ENCODE measurements at places on chromosomes 5 and 9.

- no peak for DNase-seq
These were observed 447 bp downstream of the CRAT start for GRCh38 chr9:129109952-129110739.

- no peak for DNase-seq
These were observed 232.3 kb upstream of the IRX2 start for GRCh38 chr5:2983583-2984300.

DNA sequence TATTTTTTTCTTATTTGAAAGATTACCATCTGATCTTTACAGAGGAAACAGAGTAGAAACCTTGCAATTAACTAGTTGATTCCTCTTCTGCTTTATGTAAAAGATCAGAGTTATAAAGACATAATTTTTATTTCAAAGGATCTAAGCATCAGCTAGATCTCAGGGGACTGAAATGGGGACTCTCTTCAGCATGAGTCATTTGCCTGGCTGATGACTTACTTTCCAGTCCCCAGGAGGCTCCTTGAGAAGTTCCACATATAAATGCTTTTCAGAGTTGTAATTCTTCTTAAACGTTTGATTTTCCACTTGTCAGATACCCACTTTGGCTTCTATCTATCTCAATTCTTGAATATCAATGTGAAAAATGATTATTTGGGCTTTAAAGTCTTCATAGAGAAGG is 389.4 kb downstream of the RAB3C start:
- DNase-seq, result no peak

DNA sequence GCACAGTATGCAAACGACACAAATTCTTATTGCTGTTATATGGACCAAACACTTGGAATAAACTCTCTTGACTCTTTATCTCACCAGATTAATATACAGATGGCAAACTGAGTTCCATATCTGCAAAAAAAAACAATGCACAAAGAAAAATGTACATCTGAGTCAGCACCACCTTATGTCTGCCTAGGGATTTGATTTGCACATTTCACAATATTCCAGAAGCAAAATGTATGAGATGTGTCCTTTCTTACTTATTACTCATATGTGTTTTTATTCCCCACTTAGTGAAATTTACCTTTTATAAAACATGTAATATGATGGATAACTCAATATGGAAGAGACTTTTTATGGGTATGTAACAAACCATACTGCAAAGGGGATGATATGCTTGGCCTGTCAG is 236.9 kb downstream of the GLIS3 start:
- no peak for DNase-seq

DNA sequence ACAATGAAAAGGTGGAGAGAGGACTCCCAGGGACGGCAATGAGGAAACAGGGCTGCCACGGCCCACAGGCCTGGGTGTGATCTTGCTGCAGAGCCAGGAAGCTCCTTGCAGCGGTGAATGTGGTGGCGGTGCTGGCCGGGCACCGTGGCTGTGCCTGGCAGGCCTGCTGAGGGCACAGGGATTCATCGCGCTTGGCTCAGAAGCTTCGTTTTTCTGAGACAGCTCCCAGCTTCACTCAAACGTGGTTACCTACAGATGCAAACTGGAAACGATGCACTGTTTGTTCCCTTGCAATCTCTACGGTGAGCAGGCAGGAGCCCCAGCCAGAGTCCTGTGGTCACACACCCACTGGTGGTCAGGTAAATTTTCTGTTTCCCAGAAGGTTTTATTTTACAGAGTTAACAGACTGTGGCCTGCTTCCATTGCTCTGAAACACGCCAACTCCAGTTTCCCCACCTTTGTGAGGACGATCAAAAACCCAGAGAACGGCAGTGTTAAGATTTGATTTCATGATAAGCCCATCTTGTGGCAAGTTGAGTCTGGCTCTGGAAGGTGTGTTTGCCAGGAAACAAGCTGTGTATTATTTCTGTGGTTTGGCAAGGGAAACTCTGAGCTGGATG is 183.9 kb downstream of the AUH start:
- DNase-seq, result no peak

DNA sequence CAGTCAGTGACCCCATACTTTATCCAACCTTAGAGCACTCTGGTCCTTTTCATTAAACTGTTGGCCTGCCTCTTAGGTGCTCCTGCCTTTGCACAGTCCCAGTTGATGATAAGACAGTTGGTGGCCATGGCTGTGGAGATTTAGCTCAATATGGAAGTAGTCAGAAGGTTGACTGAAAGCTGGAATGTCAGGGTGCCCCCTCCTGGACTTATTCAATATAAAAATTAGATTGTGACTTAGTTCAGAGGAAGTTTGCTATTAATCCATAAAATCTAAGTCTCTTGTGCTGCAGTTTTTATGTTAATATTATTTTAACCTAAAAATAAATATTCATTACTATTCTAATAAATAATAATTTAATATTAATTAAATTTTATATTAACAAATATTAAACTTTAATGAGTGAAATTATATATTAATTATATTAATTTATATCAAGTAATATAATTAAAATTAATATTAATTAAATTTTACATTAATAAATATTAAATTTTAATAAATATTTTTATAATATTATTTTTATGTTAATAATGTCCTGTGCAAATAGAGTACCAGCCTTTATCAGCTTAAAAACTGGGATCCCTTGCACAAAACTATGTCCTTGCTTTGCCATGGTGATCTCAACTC is 77.7 kb upstream of the ADAMTSL1 start:
- no peak for DNase-seq

DNA sequence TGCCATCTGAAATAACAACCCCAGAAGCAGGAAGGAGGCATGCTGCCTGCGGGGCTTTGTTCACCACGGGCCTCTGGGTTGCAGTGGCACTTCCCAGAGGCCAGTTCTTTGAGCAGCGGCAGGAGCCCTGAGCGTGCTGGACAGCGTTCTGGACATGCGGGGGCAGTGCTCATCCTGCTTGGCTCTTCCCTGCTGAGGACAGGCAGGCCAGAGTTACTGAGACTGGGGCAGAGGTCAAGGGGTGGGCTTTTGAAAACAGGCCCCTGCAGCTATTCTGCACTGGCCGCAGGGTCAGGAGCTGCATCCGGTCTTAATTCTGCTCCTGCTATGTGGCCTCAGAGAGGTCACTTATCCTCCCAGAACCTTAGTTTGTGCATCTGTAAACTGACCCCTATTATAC is 258.6 kb downstream of the FSTL4 start:
- no peak for DNase-seq

- no peak for DNase-seq
These were observed 74.9 kb downstream of the CAMK4 start for GRCh38 chr5:111299067-111299481.

- DNase-seq, result no peak
These were observed 531 bp downstream of the ABO start for GRCh38 chr9:133274236-133275104.

GRCh38 chr9:79588488-79589223 is 16.9 kb downstream of the TLE4 start:
- no peak for DNase-seq

DNA sequence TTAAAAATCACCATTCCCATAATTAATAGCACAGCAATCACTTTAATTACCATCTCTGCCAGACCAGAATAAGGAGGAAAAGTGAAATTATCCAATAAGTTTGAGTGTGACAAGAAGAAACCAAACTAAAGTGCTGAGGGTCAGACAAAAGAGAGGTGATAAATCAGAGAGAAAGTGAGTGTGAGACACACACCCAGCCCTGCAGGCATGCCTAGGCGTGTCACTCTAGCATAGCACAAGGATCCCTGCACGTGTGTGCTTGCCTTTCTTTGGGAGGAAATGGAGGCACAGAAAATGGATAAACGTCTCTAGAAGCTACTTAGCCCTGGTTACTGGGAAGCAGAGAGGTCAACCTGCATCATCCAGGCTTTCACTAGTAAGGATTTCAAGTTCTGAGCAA is 56.2 kb downstream of the SEMA6A start:
- DNase-seq, result no peak

DNA sequence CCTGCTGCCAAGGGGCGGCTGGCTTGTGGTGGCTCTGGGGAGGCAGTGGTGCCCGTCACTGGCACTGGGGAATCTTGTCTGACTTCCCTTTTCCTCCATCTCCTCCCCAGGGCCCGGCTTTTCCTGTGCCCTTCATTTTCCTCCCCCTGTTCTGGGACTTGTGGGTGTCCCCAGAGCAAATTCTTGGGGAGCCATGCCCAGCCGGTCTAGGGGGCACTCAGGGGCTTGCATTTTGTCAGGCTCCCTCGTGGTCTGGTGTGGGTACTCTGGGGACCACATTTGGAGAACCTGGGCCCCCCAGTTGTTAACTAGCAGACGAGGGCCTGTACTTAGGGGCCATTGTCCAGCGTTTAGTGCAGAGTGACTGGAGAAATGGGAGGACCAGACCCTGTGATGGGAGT is 105.2 kb upstream of the IER5L start:
- DNase-seq, result no peak

DNA sequence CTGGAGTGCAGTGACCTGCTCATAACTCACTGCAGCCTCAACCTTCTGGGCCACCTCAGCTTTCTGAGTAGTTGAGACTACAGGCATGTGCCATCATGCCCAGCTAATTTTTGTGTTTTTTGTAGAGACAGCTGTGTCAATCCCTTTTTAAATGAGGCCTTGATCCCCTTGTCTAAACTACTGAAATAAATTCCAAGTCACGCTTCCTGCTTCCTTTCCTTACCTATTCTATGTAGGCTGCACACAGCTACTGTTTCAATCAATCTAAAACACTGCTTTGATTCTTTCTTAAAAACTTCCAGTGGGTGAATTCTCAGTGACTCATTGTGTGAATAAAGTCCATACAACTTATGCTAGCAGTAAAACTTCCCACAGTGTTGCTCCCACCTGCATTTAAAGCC is 2.9 kb upstream of the C7 start:
- DNase-seq, result no peak

- no peak for DNase-seq
These were observed 762.3 kb downstream of the PRELID2 start for GRCh38 chr5:145072889-145073288.

DNA sequence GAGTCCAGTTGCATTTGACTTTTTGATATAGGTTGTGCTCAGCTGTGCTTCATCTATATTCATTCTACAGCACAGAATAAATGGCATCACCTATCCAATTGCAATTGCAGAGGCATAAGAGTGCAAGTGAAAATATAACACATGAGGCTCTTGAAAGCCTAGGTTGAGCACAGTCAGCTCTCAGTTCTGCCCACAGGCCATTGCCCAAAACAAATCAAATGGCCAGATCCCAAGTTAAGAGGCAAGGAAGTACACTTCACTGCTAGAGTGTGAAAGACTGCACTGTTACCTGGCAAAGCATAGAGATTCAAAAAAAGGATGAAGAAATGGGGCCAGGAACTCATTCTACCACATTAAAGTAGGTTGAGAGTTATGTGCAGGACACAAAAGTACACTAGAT is 305.5 kb upstream of the SEMA6A start:
- no peak for DNase-seq

GRCh38 chr9:131887680-131888079 is 147.8 kb upstream of the RAPGEF1 start:
- DNase-seq, result no peak

GRCh38 chr9:91117959-91118703 is 243.6 kb downstream of the AUH start:
- no peak for DNase-seq

- no peak for DNase-seq
These were observed 97.8 kb downstream of the MED10 start for GRCh38 chr5:6280425-6281100.

- DNase-seq, result no peak
These were observed 27.0 kb upstream of the SLC6A3 start for GRCh38 chr5:1471997-1472963.

DNA sequence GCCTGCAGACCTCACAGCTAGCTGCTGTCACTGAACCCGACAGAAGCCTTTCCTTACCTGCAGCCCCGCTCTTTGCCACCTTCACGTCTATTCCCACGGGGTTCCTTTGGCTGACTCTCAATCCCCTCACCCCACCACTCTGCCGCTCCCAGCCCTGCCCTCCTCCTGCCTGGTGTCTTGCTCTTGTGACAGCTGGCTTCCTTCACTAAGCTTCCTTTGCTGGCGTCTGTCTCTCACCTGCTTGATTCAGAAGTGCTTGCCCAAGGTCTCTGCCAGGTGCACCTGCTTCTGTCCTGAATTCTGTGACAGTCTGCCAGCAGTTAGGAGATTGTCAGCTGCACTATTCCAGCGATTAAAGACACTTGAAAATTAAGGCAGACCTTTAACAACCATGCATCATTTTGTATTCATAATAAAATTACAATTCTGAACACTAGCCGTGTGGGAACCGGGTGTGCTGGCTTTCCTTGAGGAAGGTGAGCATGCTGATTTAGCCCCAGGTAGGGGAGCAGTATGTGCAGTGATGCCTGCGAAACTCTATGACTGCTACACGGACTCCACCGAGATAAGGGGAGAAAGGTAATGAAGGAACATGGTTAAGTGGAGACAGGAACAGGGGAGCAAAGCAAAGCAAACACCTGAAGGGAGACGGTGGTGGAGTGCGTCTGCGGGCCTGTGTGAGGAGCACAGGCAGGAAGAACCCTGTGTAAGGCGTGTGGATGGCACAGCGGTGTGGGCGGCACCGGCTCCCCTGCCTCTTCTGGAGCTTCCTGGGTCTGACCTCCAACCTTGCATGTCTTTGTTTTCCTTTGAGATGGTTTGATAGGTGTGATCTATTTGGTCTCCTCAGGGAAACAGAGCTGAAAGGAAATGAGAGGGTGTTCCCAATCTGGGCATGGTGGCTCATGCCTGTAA is 80.1 kb upstream of the CACNA1B start:
- DNase-seq, result no peak

DNA sequence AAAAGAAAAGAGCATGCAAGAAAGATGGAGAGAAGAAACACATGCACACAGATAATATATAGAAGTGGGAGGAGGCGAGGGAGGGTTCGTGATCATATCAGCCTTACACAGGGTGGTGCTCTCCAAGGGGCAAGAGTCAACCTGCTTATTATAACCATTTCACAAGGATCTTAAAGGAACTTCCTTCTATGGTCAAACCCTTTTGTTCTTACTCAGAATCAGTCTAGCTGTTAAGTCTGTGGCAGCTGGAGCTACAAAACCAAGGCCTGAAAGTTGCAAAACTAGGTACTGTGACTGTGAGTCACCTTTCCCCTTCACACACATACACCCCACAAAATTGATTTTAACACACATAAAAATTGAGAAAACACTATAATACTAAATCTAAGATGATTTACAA is 18.5 kb upstream of the ERMP1 start:
- DNase-seq, result no peak

DNA sequence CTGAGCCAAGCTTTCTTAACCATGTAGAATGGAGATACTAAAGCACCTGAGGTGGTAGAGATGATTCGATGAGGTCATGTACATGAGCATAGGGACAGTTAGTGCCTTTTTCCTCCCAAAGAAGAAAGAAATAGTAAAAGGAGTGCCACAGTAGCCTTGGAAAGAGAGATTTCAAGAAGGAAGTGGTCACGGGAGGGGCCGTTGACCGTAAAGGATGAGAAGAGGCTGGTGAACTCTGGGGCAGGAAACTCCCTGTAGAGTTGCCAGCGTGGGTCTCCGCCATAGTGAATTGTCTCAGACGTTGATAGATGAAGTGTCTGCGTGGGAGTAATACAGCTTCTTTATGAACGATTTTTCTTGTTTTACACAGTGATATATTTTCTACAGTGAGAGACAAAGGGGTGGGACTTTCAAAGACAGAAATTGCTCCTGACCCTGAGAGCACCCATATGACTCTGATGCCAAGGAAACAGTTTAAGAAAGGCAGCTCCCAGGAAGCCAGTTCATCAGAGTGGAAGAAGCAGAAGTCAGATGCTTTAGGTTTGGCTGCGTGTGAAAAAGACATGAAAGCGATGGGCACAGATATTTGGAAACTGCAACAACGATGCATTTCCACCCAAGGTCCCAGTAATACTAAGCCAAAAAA is 41.3 kb downstream of the UGCG start:
- DNase-seq, result peak; percentile 20

GRCh38 chr5:162174358-162174974 is 106.9 kb downstream of the GABRG2 start:
- DNase-seq, result no peak

GRCh38 chr9:21764846-21765245 is 37.6 kb upstream of the MTAP start:
- DNase-seq, result no peak
